KBM-7 (cell line): ENCODE measurements at places on chromosomes 11 and 22.
A peak's percentile ranks its signal among the peaks of the same experiment; 100 is the strongest.

DNA sequence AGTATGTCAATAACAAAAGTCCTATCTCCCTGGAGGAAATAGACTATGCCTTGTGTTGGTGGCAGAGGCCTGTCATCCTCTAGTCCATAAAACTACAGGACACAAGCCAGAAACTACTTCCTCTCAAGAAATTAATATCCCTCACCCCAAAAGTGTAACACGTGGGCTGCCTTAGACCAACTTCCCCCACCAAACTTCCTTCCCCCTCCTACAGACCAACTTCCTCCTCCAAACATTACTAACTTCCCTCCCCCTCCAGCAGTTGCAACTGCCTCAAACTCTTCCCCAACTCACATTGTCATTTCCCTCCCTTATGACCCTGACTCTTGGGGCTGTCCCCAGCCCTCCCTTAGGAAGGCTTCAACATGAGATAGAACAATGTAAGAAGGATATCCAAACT lies 6.3 kb downstream of the OR52K2 start:
- peak; percentile 95 for DNase-seq

GRCh38 chr11:29171360-29171950 lies 845.4 kb downstream of the KCNA4 start:
- no peak for DNase-seq

GRCh38 chr11:95993438-95994298 lies 69.8 kb upstream of the MTMR2 start:
- DNase-seq, result no peak

DNA sequence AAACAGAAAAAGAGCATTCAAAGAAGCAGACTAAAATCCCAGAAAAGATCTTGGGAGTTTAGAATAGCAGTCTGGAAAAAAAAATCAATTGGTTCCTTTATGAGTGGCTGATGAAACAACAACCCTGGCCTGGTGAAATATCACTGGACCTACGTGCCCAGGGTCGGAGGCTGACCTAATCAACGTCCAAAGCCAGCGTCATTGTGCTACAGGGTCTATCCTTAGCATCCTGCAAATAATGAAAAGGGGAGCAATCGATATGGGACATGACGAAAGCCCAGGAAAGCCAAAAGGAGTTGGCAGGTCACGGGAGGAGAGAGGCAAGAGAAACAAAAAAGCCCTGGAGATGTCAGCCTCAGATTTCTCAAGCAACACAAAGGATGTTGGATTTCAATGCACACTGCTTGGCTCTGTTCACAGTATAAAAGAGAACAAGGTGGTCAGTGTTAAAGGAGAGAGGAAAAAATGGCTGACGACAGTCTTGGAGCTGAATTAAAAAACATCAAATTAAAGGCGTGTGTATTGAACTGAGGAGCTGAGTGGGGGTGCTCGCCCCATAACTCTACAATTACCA lies 148.8 kb downstream of the BLID start:
- DNase-seq, result no peak

- DNase-seq, result no peak
Measured at GRCh38 chr11:45217991-45218390, 68.2 kb downstream of the SYT13 start.
